Peyer's patch (tissue), 4 donors: ENCODE measurements at places on chromosomes 1 and 21. TPM values are rescaled to one million over a fixed set of nuclear protein-coding genes. Genes with fewer than 3 reads are reported as not detected.
A peak's percentile ranks its signal among the peaks of the same experiment; 100 is the strongest.

The BARHL2 gene
- not detected for total RNA-seq

The OR6N2 gene
- not detected for total RNA-seq

The FOXO6 gene
- total RNA-seq = 0.53 TPM

DNA sequence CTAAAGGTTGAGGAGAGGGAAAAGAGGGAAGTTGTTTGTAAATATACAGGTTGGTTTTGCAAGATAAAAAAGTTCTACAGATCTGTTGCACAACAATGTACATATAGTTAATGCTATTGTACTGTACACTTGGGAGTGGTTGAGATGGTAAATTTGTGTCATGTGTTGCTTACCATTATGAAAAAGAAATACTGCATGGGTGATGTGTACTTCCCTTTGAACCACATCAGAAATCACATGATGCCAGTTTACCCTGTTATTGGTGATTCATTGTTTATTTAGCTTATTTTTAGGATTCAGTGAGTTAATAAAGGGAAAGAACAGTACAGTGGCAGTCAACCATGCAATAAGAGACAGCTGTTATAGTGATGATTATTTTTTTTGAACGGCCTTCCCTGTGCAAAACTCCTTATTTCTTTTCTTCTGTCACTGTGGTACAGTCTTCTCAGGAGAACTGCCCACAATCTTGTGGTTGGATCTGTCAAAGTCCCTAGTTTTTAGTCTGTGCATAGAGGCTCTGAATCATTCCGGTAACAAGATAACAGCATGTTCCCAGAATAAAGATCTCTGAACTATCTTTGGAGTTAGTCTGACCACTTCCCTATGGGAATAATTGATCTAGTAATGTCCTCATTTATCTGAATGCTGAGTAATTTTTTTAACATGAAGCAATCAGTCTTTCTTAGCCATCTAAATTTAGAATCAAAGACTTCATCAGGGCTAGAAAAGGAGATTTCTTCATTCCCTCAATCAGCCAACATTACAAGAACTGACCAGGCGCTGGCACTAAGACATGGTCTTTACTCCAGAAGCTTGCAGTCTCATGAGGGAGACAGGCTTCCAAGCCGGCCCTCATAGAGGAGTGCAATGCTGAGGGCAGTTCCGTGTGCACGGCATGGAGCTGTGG is 84.2 kb downstream of the SH3GLB1 start:
- H3K4me3 ChIP-seq = no peak overlapping the region
- peaks cover 10% of the 10 kb centered on the region for H3K4me1 ChIP-seq
- H3K27me3 ChIP-seq = no peaks in the 10 kb centered on the region
- DNase-seq = no peak
- no peak overlapping the region for H3K27ac ChIP-seq

DNA sequence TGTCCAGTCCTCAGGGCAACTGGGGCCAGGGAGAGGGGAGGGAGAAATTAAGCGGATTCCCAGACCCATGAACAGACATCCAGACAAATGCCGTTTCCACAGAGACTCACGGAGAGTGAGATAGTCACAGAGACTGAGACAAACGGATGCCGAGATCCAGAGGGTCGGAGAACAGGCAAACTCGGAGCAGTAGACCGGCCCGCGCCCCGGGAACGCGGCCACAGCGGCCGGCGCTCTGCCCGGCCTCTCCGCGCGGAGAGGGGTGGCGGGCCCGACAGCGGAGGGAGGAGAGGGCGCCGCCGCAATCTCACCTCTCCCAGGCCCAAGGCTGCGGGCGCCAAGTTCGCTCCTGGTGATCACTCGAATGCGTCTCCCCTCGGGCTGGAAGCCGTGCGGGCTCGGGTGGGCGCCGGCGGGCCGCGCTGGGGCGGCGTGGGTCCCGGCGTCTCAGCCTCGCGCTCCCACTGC is 831 bp upstream of the FOXD2 start:
- H3K27me3 ChIP-seq = no peaks in the 10 kb centered on the region
- H3K4me3 ChIP-seq = peak overlapping the region; percentile 55
- H3K27ac ChIP-seq = peak overlapping the region; percentile 86
- H3K36me3 ChIP-seq = no peaks in the 10 kb centered on the region
- DNase-seq = no peak
- peaks cover 38% of the 10 kb centered on the region for H3K4me1 ChIP-seq

DNA sequence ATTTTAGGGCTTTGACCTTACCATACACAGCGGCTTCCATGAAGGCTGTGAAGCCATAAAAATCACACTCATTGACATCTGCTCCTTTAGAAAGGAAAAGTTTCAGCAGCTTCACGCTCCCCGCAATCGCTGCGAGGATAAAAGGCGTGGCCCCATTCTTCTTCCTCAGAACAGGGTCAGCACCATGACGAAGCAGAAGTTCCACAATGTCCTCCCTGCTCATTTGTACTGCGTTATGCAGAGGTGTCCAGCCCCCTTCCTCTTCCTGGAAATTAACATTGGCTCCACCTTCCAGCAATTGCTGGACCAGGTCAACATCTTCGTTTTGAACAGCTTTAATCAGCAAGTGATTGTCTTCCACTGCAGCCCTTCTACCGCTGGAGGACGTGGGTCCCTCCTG is 2.7 kb downstream of the RNASEL start:
- H3K4me3 ChIP-seq = no peak overlapping the region
- H3K27ac ChIP-seq = no peak overlapping the region
- DNase-seq = no peak
- no peaks in the 10 kb centered on the region for H3K27me3 ChIP-seq

DNA sequence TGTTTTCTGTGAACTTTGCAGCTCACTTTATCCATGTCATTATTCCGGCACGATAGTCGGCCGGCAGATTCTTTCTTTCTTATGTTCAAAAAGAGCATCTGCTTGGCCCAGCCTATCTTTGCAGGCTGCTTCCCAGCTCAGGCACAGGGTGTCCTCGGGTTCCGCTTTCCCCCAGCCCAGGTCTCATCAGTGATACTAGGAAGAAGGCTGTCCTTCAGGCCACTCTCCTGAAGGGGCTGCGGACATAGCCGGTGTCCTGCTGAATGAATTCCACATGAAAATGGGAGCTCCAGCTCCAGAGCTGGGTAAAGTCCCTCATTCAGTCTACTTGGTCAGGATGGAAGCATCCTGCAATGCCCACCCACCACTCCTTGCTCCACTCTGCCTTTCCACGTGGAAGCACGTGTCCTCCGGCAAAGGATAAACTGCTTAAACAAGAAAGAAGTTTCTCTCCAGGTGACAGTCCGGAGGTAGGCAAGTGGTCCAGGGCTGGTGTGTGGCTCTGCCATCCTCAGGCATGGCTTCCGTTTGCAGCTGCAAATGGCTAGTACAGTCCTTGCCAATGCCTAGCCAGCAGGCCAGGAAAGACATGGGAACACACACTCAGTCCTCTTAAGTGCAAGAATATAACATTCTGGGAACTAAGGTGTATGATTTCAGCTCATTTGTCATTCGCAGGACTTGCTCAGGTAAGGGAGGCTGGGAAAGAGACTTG is 161.0 kb downstream of the TRIM33 start:
- H3K27me3 ChIP-seq = no peaks in the 10 kb centered on the region
- H3K36me3 ChIP-seq = no peaks in the 10 kb centered on the region

DNA sequence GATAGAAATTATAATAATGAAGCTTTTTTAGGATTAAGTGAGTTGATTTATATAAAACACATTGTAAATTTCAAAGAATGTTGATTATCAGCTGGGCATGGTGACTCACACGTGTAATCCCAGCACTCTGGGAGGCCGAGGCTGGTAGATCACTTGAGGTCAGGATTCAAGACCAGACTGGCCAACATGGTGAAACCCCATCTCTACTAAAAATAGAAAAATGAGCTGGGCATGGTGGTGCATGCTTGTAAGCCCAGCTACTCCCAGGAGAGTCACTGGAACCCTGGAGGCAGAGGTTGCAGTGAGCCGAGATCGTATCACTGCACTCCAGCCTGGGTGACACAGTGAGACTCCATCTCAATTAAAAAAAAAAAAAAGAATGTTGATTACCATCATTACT is 18.4 kb downstream of the ADAMTS1 start:
- DNase-seq = no peak
- no peak overlapping the region for H3K4me3 ChIP-seq

DNA sequence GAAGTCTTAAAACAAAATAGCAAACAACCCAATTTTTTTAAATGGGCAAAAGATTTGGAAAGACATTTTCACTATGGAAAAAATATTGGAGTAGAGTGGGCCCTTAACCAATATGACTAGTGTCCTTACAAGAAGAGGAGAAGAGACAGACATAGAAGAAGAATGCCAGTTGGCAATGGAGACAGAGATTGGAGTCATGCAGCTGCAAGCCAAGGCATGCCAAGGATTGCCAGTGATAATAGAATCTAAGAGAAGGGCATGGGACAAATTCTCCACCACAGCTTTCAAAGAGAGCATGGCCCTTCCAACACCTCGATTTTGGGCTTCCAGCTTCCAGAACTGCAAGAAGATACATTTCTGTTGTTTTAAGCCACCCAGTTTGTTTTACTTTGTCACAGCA is 92.7 kb downstream of the RGS2 start:
- H3K36me3 ChIP-seq = no peaks in the 10 kb centered on the region
- no peak overlapping the region for H3K27ac ChIP-seq
- no peaks in the 10 kb centered on the region for H3K4me1 ChIP-seq

DNA sequence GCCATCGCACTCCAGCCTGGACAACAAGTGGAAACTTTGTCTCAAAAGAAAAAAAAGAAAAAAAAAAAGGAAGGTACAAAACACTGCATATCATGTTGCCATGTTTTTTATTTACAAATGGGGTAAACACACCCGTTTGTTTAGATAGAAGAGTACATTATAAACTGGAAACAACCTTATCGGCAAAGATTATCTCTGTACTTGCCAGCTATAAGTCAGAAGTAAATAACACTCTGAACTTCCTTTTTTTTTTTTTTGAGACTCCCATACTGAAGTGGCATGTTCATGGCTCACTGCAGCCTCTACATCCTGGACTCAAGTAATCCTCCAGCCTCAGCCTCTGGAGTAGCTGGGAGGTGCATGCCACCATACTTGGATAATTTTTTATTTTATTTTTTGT is 21.9 kb downstream of the USP48 start:
- DNase-seq = no peak
- no peaks in the 10 kb centered on the region for H3K27me3 ChIP-seq
- no peak overlapping the region for H3K4me3 ChIP-seq
- H3K4me1 ChIP-seq = no peaks in the 10 kb centered on the region
- no peaks in the 10 kb centered on the region for H3K36me3 ChIP-seq
- H3K27ac ChIP-seq = no peak overlapping the region
